ENCODE measurements at places on chromosomes 1 and 21.

- no peak for DNase-seq
Observed at GRCh38 chr1:94636624-94637023, 95.1 kb upstream of the F3 start.

- DNase-seq: no peak
Observed at GRCh38 chr1:203166192-203166940, 9.3 kb downstream of the MYBPH start.

GRCh38 chr1:177569476-177569875 is 398.7 kb downstream of the BRINP2 start:
- DNase-seq: no peak

DNA sequence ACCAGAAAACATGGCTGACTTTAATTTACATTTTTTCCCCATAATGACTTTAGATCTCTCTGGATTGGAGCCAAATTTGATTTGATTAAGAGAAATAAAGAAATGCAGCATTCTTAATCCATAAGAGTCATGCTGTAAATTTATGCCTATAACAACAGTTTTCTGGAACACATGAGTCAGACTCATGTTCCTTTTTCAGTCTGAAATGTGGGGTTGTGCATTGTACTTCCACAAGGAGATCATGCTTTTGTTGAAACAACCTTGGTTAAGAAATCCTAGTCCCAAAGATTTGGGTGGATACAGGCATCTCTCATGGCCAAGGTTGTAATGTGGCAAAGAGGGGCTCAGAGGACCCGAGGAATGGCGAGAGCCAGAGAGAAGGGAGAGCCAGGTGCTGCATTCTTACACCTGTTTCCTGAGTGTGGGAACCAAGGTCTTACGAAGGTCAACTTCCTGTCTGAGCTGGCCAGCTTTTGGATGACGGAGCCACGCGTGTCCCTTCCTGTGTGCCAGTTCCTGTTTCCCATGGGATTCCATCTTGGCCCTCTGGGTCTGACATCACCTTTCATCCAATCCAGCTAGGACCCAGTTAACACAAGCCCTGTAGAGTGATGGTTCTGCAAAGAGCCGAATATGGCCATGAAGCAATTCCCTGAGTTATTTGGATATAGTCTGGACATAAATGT is 23.1 kb downstream of the CLDN14 start:
- DNase-seq: no peak

DNA sequence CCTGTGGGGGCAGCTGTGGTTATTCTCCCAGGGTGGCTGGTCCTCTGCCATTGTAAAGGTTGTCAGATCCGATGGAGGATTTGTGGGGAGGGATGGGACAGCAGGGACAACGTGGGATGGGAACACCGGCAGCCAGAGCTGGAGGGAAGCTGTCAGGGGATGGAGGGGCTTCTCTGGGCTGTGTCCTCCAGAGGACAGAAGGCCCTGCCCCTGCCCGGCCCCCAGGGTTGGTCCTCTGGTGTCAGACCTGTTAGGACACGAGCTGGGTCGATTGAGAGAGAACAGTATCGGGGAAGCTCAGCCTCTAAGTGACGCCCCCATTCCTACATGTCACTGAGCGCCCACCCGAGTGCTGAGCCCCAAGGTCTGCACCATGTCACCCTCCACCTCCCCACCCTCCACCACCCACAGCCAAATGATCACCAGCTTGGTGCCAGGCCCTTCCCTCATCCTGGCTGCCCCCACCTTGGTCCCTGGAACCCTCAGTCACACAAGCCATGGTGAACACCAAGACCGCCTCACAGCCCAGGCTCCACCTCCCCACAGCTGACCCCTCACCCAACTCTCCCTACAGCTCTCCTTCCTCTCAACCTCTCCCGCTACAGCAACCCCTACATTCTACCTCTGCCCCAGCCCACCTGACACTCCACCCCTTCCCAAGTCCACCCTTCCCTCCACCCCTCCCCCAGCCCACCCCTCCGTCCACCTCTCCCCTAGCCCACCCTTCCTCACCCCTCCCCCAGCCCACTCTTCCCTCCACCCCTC is 244.4 kb downstream of the MATN1 start:
- DNase-seq: no peak

DNA sequence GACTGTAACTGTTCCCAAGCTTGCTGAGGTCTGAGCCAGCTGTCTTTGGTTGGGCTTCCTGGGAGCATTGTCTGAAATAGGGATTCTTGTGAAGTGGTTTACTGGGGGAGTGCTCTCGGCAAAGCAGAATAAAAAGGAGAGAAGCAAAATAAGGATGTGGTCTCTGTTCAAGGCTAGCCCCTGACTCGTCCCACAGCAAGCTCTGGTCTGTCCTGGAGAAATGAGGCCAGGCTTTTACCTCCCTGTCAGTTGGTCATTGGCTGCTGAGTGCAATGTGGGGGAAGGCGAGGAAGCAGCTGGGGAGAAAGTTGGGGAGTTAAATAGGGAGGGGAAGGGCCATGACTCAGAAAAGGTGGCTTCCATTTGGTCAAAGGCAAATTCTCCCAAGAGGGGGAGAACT is 303.9 kb upstream of the DUSP10 start:
- no peak for DNase-seq

DNA sequence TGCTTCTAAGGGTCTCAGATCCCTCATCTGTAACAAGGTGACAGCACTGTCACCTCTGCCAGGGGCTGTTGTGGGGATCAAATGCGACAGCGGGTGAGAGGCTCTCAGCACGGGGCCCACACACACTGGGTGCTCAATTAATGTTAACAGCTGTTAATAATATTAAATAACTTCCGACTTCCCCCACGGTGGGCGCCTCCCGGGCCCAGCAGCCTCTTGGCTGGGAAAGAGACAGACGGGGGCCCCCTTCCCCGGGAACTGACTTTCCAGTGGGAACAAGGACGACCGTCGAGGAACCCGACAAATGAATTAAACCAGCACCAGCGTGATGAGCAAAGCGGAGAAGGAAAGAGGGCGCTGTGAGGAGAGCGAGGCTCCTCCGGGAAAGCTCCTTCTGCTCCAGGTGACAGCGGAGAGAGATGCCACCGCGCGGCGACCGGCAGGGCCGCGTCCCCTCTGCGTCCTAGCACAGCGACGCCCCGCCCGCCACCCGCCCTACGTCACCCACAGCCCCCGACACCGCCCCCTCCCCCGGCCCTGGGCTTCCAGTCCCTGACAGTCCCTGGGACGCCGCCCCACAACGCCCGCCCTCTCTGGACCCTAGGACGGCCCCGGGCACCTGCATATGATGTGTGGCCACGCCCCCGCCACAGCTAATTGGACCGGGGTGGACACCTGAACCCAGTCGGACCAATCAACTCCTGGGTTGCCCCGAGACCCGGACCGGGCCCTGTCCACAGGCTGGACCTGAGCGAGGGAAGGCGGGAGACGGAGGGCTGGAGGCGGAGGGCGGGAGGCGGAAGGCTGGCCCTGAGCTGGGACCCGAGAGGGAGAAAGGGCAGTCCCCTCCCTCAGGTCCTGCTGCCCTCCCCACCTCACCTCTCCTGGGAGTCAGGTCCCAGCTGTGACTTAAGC is 38.2 kb downstream of the MATN1 start:
- DNase-seq: no peak

DNA sequence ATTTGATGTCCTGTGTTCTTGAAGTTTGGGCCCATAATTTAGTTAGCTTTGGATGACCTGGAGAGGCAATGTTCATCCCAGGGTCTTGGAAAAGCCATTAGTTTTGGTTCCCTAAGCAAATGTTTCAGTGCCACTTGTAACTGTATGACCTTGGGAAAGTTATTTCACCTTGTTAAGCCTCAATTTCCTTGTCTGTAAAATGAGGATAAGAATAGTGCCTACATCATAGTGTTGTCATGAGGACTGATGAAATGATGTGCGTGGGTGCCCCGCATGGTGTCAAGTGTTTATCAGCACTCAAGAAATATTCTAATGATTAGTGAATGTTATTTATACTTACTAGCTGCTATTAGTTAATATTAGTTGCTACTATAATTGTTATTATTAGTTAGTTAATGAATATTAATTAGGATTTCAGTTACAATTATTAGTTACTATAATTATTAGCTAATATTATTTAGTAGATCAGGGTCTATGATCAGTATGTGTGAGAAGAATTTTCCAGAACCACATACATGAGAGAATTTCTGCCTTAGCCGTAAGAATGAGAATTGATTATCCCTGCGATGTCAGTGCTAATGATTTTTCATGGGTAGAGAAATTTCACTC is 1.9 kb downstream of the SH3BGR start:
- DNase-seq: no peak

GRCh38 chr1:107228704-107229371 is 88.0 kb downstream of the NTNG1 start:
- no peak for DNase-seq

GRCh38 chr1:181334724-181335123 is 148.6 kb upstream of the CACNA1E start:
- no peak for DNase-seq

DNA sequence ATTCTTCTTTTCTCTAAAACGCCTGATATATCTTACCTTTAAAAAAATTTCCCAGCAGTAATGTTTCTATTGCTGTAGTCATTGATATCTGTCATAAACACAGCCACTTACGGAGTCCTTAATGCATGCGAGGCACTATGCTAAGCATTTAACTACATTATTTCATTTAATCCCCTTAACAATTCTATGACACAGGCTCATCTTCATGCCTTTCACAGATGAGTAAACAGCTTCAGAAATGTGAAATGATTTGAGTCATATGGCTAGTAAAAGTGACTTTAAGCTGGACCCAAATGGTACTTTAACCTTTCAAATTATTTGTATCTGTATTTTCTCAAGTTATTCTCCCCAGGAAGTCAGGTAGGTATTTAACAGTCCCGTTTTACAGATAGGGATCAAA is 125.1 kb upstream of the FGGY start:
- no peak for DNase-seq
